GM04503 (cell line): ENCODE measurements at places on chromosomes 1 and 21.

DNA sequence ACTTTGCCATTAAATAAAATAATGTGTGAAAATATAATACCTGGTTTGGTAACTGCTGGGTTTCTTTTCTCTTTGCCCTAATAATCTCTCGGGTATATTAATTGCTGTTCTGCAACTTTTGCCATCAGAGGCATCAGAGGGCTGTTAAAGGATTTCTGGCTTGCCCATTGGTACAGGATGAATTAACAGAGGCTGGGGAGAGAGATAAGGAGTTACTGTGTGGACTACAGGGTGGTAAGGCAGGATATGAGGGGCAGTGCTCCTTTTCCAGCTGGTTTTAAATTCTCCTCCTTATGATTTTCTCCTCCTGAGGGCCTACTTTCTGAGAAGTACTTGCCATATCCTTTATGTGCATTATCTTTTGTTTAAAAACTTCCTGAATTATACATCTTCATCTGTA, 48.3 kb downstream of the FGGY start:
- DNase-seq = no peak

GRCh38 chr1:3436451-3436850, 18.0 kb upstream of the ARHGEF16 start:
- DNase-seq = no peak

GRCh38 chr1:72064196-72065075, 217.9 kb downstream of the NEGR1 start:
- no peak for DNase-seq

- DNase-seq = no peak
Measured at GRCh38 chr21:32101277-32101676, 177.6 kb downstream of the MIS18A start.

DNA sequence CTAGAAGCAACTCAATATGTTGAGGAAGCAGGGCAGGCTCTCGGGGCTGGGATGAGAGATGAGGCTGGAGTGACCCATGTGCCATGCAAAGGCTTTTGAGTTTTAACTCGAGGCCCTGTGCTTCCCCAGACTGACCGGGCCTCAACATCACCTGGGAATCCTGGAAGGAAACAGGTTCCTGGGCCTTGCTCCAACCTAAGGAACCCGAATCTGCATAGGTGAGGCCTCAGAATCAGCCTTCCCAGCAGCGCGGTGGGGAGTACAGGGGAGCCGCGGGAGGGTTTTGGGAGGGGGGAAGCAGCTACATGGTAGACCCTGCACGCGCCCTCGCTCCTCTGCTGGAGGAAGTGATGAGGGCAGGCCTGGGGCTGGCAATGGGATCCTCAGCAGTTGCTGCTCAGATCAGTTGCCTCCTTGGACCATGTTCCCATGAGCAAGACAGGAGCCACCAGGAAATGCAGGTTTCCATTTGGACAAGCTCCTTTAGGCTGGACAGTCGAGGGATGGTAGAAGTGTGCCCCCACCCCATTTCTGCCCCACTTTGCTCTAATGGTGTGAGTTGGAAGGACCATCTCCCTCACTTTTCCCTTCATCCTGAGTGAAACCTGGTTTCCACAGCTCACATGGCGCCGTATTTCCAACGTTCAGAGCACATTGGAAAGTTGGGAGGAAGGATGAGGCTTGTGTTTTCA, 4.5 kb upstream of the KIAA1614 start:
- no peak for DNase-seq

DNA sequence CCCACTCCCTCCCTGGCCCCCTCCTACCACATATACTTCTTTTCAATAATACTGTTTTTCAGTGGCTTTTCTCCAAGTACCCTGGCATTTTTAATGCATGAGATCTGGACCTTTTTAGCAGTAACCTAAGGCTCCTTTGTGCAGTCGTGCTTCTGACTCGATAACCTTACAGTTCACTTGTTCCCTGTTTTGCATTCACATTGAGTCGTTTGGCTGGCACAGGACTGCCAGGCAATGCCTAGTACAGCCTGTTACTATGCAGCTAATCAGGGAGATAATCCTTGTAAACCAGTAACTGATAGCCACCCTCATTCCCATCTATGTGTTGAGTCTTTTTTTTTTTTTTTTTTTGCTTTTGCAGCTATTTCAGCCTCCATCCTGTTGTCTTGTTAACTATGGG, 3.7 kb downstream of the ATP1B1 start:
- no peak for DNase-seq

GRCh38 chr21:33708874-33709273, 66.6 kb downstream of the ITSN1 start:
- DNase-seq = no peak

- no peak for DNase-seq
Measured at GRCh38 chr1:119831027-119831426, 19.8 kb upstream of the REG4 start.

GRCh38 chr21:14541841-14542490, 4.1 kb downstream of the SAMSN1 start:
- DNase-seq = no peak

GRCh38 chr1:91754816-91755580, 131.0 kb downstream of the TGFBR3 start:
- no peak for DNase-seq

GRCh38 chr1:192395895-192396294, 79.1 kb downstream of the RGS21 start:
- DNase-seq = no peak

GRCh38 chr1:60956520-60956919, 125.8 kb upstream of the NFIA start:
- DNase-seq = no peak

- DNase-seq = no peak
Measured at GRCh38 chr1:48555271-48555670, 83.3 kb upstream of the SPATA6 start.

DNA sequence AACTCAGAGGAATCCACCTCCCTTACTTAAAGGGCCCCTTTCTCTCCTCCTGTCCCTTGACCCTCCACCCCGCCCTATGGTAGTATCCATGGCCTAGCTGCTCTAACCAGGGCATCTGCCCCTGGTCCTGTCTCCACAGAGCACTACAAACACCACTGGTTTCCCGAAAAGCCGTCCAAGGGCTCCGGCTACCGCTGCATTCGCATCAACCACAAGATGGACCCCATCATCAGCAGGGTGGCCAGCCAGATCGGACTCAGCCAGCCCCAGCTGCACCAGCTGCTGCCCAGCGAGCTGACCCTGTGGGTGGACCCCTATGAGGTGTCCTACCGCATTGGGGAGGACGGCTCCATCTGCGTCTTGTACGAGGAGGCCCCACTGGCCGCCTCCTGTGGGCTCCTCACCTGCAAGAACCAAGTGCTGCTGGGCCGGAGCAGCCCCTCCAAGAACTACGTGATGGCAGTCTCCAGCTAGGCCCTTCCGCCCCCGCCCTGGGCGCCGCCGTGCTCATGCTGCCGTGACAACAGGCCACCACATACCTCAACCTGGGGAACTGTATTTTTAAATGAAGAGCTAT, 1.7 kb downstream of the BTG2 start:
- no peak for DNase-seq
